ENCODE measurements at places on chromosomes 6 and 20.

DNA sequence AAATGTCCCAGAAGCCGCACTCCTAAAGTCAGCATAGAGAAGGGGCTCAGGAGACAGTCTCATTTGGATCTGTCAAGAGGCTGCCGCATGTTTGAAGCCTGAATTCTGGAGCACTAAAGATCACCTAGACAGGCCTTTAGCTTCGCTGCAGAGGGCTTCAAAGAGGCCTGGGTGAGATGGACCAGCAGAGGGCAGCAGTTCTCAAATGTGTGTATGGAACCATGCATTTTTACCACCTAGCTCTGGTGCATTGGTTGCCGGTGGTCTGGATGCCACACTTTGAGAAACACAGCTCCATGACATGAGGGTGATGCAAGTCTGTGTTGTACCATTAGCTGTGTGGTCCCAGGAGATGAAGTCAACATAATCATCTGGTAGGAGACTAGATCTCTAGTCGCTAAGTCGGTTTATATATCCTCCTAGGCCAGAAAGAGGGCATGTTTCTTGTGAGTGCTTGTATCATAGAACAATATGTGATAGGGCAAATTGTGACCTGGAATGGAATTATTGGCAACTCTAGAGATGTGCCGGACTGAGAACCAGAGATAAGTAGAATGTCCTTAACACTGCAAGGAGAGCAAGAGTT, 64.8 kb downstream of the KIAA0319 start:
- DNase-seq, result peak; percentile 61

GRCh38 chr20:24353135-24353690, 116.2 kb upstream of the SYNDIG1 start:
- no peak for DNase-seq

DNA sequence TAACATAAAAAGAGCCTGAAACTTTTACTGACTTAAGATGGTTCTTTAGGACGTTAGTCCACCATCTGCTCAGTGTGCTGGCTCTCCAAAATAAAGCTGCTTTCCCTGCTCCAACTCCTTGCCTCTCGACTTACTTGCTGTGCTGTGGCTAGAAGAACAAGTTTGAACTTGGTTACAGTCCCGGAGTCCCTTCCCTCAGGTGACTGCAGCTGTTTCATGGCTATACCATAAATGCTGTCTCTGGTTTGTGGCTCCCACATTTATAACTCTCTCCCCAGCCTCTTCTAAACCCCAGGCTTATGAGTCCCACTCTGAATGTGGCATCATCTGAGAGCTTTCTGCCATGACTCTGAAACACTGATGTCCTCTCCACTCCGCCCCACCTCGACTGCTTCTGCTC, 306.4 kb upstream of the PRND start:
- no peak for DNase-seq

GRCh38 chr6:42547407-42548329, 16.2 kb upstream of the UBR2 start:
- peak; percentile 74 for DNase-seq

GRCh38 chr6:16049168-16049567, 79.7 kb upstream of the MYLIP start:
- no peak for DNase-seq

DNA sequence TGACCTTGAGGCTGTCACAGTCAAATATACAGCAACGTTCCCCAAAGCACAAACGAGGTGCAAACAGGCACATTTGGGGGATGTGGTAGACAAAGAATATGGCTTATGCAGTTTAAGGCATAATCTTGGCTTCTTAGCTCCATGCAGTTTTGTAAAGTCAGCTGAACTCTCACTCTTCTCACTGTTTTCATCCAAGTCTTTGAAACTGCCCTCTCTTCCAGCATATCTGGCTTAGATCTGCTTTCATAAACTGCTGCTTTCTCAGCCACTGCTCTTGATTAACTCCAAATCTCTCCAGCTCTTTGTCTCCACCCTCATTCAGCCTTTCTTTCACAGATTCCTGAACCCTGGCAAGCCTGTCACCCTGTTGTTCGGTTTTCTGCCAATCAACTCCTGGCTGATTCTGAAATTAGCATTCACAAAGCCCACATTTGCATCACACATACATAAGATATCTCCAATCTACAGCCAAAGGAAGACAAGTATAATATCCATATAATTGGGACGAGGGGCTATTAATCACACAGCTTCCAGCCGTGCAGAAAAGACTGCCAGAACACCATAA, 301.1 kb upstream of the RNF217 start:
- DNase-seq, result no peak

DNA sequence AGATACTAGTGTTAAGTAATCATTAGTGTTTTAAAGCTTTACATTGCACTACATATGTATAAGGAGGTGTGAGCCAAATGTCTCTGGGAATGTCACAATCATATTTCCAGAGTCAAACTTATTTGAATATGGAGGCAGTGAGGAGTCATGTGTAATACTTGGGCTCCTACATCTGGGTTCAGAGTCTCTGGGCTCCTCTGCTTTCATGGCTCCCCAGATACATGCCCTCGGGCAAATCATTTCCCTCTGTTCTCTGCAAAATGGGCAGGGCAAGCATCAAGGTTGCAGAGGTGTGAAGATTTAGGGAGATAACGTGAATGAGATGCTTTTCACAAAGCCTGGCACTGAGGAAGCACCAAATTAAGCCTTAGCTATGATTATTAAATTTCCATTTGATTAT, 138.3 kb upstream of the SGK1 start:
- no peak for DNase-seq

DNA sequence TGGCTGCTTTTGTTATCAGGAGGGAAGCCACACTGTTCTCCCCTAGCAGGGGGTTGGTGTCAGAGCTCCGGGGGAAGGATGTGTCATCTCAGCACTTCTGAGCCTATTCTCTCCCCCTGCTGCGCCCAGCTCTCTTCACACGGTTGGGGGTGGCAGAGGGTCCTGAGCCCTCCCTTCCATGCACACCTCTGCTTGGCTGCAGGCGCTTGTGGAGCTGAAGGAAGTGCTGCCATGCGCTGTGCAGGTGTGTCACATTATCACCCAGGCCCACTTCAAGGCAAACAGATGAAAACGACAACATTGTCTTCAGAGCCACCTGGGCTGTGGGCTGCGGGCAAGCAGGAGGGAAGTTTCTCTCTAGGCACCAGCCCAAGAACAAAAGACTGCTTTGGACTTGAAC, 263.4 kb downstream of the BMP7 start:
- DNase-seq, result no peak

GRCh38 chr6:132209351-132209750, 191.9 kb downstream of the MOXD1 start:
- no peak for DNase-seq

DNA sequence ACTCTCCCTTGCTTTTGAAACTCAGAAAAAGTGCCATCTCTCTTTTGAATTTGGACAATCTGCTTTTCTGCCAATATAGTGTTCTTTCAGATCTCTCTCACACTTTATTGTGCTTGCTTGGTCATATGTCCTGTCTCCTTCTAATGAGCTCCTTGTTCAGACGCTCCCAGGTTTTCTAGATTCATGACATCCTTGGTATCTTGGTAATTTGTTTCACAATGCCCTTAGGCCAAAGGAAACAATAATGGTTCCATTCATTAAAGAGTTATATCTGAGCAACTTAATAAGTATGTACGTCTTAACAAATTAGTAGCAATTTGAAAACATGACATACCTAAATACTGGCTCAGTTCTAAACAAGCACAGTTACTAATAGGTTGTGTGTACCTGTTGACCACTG, 293.4 kb upstream of the SPTLC3 start:
- DNase-seq, result no peak

GRCh38 chr20:62879275-62880146, 17.9 kb upstream of the TCFL5 start:
- DNase-seq, result no peak

DNA sequence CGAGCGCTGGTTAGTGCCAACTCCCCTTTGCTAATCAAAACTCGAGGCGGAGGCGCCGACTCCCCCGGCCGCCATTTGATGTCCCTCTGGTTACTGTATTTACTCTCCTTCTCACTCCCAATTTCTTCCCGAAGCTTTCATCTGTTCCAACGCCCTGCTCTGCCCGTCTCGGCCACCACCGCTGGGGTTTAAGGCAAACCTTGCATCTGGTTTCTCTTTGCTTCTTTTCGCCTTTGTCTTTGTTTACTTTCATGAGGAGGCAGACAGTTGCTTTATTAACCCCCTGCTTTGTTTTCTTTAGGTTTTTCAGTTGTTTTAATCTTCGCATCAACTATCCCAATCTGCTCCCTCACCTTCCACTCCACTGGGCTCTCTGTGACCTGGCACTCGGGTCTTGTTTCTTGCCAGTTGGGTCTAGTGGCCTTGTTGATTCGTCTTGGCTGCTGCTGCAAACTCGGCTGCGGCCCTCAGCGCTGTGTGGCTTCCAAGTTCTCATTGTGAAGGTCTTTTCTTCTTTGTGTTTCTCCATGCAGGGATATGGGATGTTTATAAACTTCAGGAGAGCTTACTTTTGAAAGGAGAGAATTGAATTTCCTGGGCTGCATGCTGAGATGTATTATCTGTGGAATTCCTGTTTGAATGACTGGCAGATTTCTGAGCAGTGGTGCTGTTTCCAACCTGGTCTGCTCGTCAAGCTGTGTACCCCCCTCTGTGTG, 155.1 kb downstream of the CDC5L start:
- DNase-seq, result no peak

- no peak for DNase-seq
These were observed 39.7 kb downstream of the TRAM2 start for GRCh38 chr6:52537001-52537753.

DNA sequence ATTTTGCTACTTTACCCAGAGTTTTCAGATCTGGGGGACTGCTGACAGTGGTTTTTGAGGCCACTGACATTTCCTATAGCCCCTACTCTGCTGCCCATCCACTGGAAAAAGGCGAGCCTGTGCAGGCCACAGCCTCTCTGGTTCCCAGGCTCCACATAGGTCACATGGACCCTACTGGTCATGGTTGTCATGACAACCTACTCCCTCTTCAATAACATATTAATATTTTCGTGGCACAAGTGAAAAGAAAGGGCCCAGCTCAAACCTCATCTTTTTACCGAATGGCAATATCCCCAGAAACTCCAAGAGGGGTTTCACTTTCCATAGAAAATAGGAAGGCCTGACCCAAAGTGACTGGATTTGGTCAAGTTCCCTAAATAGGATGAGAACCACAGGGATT, 11.0 kb upstream of the FOXO3 start:
- DNase-seq, result no peak

- no peak for DNase-seq
These were observed 93.7 kb upstream of the PMEPA1 start for GRCh38 chr20:57803508-57804005.

DNA sequence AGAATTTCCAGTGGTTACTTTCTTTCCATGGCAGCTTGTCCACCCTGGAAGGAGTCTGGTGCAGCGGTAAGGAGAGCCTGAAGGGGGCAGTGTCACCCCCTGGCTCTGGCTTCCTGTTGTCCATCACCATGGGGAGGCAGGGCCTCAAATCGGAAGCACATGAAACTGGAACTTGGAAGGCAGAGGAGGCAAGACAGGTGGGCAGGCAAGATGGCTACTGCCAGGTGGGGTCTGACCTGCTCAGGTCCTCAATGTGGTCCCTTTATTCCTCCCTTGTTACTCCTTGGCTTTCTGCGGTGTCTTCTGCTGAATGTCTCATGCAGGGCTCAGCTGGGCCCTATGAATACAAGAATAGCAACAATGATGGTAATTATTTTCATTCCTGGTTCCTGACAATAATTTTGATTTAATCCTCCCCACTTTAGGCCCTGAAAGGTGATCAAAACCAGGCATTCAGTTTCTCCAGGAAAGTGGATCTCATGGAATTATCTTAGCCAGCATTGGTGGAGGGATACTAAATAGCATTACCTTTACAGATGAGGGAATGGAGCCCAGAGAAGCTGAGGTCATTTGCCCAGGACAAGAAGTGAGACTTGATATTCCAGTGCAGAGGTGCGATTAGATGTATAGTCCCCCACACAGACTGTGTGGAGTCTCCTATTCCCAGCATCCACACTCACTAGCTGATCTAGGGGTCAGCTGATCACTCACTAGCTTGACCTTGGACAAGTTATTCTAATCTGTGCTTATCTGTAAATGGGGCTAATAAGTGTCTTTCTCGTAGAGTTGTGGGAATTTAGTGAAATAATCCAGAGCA, 17.6 kb upstream of the SNAI1 start:
- DNase-seq, result no peak

DNA sequence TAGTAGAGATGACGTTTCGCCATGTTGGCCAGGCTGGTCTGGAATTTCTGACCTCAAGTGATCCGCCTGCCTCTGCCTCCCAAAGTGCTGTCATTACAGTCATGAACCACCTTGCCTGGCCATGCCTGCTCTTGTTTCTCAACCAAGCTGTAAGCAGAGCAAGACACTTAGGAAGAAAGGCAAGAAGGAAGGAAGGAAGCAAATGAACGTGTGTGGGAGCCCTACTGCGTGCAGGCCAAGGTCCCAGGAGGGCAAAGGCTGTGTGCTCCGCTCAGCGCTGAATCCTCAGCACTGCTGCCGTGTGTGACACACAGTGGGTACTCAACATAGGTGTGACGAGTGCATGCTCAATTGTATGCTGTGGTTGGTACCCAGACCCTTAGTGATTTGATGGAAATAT, 47.4 kb downstream of the SULF2 start:
- no peak for DNase-seq

DNA sequence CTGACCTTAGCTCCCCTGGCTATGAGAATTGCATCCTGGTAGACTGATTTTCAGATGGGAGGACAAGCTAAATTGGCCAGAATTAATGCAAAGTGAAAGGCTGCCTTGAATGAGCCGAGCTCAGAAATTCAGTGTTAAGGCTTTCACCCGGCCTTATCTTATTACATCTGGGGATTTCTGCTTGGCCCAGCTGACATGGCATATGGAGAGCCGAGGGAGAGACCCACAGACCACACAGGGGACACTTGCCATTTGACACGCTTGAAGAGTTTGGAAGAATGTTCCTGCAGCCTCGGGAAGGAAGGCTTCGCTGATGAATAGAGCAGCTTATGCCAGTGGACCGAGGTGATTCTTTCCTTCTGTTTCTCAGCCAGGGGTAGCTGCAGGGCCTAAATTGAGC, 9.0 kb downstream of the MOCS3 start:
- DNase-seq, result no peak

DNA sequence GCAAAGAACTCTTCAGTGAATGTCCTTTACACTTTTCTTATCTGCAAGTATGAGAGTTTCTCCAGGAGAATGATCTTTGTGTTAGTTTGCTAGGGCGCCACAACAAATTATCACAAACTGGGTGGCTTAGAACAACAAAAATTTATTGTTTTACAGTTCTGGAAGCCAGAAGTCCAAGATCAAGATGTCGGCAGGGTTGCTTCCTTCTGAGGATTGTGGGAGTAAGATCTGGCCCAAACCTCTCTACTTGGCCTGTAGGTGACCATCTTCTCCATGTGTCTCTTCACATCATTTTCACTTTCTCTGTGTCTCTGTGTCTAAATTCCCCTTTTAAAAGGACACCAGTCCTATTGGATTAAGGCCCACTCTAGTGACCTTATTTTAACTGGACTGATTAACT, 103.0 kb downstream of the ADTRP start:
- no peak for DNase-seq
